SK-N-DZ (cell line): ENCODE measurements at places on chromosomes 1 and 21.

GRCh38 chr1:36847186-36847585 is 187.1 kb downstream of the GRIK3 start:
- no peak for DNase-seq

DNA sequence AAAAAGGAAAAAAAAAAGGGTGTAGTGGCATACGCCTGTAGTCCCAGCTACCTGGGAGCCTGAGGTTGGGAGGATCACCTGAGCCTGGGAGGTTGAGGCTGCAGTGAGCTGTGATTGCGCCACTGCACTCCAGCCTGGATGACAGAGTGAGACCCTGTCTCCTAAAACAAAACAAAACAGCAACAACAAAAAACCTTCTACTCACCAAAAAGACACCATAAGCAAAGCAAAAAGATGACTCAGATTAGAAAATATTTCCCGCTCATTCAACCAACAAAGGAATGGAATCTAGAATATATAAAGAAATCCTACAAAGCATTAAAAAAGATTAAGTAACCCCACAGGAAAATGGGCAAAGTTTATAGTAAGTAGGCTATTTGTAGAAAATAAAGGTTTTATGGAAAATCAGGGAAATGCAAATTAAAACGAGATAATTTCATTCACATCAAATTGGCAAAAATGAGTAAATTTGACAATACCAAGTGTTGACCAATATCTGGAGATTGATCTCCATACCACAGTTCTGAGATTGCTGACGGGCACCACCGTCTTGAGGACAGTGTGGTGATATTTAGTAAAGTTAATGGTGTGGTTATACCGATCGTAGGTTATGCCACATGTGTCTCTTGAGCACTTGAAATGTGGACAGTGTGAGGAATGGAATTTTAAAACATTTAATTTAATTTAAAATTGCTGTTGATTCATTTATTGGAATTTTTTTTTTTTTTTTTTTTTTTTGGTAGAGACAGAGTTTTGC is 54.0 kb downstream of the PIK3CD start:
- DNase-seq = no peak

GRCh38 chr1:29055160-29055559 is 68.5 kb downstream of the TMEM200B start:
- no peak for DNase-seq

DNA sequence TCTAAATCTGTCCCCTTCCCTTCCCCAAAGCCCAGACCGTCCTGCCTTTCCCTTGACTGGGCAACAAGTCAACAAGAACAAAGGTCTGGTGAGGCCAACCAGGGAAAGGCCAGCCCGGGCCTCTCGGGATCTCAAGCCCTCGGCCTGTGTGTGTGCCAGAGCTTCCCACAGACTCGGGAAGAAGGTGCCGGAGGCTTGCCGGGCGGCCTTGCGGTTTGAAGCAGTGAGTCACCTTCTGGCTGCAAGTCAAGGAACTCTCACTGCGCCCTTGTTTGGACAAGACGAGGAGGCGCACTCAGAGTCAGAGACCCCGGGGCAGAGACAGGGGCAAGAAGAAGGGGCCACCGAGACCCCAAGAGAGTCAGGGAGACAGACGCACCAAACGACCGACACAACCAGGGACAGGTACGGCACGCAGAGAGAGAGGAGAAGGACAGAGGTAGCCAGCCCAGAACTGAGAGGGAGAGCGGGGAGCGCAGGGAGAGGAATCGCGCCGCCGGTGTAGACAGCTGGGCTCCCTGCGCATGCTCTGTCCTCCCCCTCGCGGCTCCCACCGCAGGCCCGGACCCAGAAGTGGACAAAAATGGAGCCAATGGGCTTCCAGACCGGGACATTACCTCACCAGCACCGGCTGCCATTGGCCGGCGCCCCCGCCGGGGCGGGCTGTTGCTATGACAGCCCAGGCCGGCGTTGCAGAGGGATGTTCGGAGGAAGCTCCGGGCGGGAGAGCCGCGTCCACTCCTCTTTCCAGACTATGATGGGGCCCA is 66.6 kb upstream of the LAPTM5 start:
- peak; percentile 90 for DNase-seq

DNA sequence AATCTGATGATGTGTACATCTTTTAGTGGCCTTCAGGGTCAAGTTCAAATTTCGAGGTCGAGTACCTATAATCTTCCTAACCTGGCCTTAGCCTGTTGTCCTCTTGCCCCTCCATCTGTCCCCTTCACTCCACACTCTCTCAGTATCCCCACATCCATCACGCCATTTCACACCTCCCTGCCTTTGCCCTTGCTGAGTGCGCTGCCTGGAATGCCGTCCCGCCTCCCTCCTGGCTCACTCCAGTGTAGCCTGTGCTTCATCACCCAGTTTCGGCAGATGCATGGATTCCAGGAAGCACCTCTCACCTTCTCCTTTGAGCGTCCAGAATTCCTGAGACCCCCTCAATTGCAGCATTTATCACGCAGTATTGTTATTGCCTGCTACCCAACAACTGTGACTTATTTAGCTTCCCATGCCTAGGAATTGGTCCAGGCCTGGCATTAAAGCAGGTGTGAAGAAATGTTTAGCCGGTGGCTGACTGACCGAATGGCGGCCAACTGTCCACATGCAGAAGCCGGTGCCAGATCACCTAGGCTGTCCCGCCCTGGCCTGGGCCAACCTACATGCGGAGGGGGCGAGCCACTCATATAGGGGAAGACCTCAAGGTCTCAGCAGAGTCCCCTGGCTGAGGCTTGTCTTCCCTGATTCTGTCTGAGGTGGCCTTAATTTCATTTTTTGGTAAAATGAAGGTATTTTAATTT is 34.5 kb downstream of the MYOM3 start:
- no peak for DNase-seq

GRCh38 chr21:26834181-26834905 is 10.9 kb downstream of the ADAMTS1 start:
- DNase-seq = no peak
